ENCODE measurements at places on chromosomes 3 and 15. TPM values are rescaled to one million over a fixed set of nuclear protein-coding genes. Genes with fewer than 3 reads are reported as not detected.

GRCh38 chr3:142818651-142819050 is 70.2 kb downstream of the PCOLCE2 start:
- H3K36me3 ChIP-seq = no peaks in the 10 kb centered on the region
- no peak for DNase-seq
- H3K4me3 ChIP-seq = no peak overlapping the region
- H3K4me1 ChIP-seq = no peaks in the 10 kb centered on the region
- H3K27me3 ChIP-seq = no peaks in the 10 kb centered on the region
- H3K27ac ChIP-seq = no peak overlapping the region

- DNase-seq = no peak
- H3K36me3 ChIP-seq = no peaks in the 10 kb centered on the region
- H3K27ac ChIP-seq = no peak overlapping the region
- no peak overlapping the region for H3K4me3 ChIP-seq
- H3K4me1 ChIP-seq = no peaks in the 10 kb centered on the region
- no peaks in the 10 kb centered on the region for H3K27me3 ChIP-seq
These were observed 29.8 kb upstream of the EPHB3 start for GRCh38 chr3:184531626-184532280.

CD96 gene
- total RNA-seq = 4.0 TPM

DIS3L gene
- 29.1 TPM for total RNA-seq

GRCh38 chr3:58049143-58049785 is 41.0 kb downstream of the FLNB start:
- H3K36me3 ChIP-seq = no peaks in the 10 kb centered on the region
- H3K27me3 ChIP-seq = no peaks in the 10 kb centered on the region
- H3K27ac ChIP-seq = peak overlapping the region; percentile 80
- peaks cover 54% of the 10 kb centered on the region for H3K4me1 ChIP-seq
- no peak overlapping the region for H3K4me3 ChIP-seq
- DNase-seq = no peak

ZBED2 gene
- total RNA-seq = 6.2 TPM

DNA sequence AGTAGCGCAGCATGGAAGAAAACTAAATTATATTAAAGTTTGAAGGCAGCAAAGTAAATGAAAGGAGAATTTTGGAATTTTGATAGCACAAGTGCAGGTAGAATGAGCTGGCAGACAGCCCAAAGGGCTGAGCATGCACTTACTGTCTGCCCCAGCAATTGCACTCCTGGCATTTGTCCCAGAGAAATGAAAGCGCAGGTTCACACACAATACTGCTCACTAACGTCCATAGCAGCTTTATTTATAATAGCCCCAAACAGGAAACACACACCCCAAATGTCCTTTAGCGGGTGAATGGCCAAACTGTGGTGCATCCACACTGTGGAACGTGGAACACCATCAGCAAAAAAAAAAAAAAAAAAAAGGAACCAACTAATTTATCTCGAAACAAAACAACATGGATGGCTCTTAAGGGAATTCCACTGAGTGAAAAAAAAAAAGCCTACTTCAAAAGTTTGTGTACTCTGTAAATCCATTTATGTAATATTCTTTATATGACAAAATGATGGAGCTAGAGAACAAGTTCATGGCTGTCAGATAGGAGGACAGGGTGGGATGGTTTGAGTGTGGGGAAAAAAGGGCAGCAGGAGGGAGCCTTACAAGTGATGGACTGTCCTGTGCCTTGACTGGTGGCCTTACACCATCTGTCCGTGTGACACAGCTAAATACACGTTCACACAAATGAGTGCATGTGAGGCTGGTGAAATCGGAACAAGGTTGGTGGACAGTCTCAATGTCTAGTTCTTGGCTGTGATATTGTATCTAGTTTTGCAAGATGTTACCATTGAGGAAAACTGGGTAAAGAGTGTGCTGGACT is 6.0 kb upstream of the TM2D3 start:
- no peak overlapping the region for H3K4me3 ChIP-seq
- DNase-seq = no peak
- H3K27me3 ChIP-seq = no peaks in the 10 kb centered on the region
- H3K4me1 ChIP-seq = peaks cover 13% of the 10 kb centered on the region
- peak overlapping the region; percentile 76 for H3K27ac ChIP-seq

TMCO5A gene
- total RNA-seq = not detected

- H3K27ac ChIP-seq = no peak overlapping the region
- DNase-seq = no peak
- H3K36me3 ChIP-seq = no peaks in the 10 kb centered on the region
- H3K4me1 ChIP-seq = no peaks in the 10 kb centered on the region
- H3K4me3 ChIP-seq = no peak overlapping the region
These were observed 257.4 kb downstream of the STXBP5L start for GRCh38 chr3:121165397-121165837.
